ENCODE measurements at places on chromosomes 5 and 9.

DNA sequence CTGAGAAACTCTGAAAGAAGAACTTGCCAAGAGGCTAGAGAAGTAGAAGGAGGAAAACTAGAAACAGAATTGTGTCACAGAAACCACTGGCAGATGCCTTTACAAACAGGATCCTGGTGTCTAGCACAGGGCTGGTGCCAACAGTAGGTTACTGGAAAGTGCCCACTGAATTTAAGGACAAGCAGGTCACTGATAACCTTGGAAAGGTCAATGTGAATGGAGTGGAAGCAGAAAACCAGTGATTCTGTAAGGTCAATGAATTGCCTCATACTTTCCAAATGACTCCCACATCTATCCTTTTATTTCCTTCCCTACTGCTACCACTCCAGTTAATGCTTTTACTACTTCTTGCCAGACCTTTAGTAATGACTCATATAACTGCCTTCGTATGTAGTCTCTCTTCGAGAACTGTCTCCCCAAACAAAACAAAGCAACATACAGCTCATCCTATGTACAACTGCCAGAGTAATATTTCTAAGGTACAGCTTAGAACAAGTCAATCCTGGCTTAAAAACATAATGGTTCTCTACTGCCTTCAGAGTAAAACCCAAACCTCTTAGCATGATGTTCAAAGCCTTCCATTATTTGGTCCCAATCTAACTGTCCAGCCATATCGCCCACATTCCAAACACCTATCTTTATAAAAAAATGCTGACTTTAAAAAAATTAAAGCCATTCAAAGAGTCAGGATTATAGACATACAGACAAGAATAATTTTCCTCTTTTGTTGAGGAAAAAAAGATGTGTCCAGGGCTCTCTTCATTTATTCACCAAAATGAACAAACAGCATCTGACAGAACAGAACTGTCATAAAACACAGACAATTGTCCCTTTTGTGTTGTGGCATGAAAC is 52.5 kb downstream of the NR3C1 start:
- DNase-seq: no peak

- no peak for DNase-seq
These were observed 170.0 kb upstream of the DAPK1 start for GRCh38 chr9:87327575-87328125.

DNA sequence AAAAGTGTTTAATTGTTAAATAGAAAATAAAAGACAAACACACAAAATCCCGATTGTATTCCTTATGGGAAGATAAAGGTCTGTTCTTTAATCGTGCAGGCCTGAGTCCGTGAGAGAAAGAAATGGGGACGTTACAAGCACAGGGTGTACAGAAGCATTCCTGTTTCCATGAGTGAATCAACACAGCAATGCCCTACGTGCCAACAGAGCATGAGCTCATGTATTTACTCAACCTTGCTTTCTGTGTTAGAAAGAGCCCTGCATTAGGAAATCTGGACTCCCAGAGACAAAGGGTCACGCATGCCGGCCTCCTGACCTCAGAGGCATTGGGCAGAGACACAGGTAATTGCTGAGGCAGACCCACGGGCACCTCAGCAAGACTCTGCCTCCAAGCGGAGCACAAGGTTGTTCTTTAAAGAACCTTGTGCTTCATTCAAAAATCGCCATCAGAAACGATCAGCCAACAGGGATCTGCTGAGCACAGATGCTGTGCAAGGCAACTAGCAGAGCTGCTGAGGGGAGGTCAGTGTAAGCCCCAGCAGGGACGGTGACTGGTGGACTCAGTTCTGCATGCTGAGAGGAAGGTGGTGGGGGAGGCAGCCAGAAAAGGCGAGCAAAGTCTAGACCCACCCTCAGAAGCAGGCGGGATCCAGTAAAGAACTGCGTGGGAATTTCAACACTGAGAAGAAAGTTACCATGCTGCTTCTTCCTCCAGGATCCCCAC is 101.0 kb downstream of the TLE1 start:
- no peak for DNase-seq

DNA sequence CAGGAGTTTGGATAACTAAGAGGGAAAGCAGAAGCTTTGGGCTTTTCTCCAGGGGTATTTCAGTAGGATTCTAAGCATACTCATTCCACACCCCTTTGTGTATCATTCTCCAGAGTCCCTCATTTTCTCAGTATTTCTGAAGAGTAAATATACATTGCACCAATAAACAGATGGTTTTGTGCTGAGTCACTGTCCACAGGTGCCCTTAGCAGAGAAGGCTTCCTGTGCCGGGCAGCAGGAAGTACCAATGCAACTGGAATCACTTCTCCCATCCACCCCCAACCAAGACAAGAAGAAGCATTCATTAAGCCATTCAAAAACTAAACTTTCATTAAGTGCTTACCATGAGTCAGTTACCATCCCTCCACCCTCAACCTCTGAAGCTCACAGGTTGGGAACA is 3.6 kb upstream of the CCNJL start:
- DNase-seq: no peak

DNA sequence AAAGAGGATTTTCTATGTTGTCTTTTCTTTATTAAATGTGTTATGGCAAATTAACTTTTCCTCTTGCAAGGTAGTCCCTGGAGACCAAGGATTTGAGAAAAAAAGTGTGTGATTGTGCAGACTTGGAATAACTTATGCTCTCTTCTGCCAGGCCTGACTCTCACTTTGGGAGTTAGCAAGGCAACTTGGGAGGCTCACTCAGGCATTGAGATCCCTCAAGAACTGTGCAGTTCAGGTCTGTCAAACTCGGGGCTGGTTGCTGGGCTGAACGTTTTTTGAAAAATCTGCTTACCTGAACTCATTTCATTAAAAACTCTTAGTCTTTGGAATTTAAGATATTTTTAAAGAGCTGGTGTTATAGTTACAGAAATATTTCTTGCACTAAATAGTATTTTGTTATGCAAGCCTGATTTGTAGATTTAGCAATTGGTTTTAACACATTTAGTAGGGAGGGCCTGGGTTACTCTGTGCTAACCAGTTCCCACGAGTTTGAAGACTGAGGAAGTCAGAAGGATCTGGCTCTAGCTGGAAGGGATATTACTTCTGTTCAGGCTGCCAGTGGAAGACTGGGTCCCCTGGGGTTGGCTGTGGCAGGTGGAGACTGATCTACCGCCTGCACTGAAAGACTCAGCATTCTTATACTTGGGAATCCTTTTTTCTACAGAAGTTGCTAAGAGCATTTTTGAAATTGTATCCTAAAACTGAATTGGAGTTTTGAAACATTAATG is 150.4 kb upstream of the PCSK5 start:
- no peak for DNase-seq

DNA sequence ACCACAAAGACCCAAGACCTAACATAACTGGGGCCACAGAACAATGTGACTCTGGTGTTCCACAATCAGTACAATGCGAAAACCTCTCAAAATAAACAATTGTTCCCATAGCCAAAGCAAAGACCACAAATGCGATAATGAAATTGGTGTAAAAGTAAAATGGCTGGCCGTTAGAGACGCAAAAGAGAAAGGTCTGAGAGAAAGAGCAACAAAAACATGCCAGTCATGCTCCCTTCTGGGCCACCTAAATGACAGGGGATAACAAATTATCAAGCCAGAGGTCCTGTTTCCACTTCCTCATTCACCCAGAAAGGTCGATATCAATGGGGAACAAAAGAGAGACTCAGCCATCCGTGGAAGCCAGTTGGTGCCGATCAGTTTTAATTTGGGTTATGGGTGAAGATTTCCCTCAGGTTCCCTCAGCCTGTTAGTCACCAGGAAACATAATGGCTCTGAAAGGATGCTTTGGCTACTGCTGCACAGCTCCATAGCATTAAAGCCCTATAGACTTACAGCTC is 9.2 kb upstream of the CFAP95 start:
- DNase-seq: no peak

- DNase-seq: no peak
These were observed 19.5 kb downstream of the ERAP1 start for GRCh38 chr5:96788112-96788749.

GRCh38 chr5:95403996-95404395 is 12.8 kb downstream of the FAM81B start:
- DNase-seq: no peak

DNA sequence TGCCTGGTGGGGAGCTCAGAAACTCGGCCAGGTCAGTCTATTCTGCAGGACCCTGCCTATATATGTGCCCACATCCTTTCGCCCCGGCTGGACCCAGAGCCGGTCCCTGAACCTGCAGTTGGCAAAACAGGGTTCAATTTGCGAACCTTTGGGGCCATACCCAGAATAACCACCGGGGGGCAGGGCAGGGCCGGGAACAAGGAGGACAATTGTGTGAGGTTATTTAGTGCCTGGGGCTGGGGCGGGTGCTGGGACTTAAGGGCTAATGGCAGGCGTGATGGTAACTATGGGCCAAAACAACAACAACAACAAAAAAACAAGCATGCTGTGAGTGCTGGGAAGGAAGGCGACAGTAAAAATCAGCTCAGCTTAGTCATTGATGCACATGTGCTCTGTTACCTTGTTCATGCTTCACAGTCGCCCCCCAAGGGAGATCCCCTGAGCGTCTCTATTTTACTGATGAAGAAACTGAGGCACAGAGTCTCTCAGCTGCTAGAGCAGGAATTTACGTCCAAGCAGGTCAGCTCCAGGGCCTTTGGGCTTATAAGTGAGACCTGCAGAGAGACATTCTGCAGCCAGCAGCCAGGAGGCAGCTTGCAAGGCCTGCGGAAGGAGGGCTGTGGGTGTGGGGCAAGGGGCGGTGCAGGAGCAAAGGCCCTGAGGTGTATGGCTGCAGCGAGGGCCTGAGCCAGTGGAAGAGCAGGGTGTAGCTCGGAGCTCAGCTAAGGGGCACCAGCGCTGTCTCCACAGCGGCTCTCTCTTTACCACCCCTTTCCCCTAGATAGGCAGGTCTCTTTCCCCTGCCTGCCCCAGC is 106.0 kb downstream of the PHF2 start:
- DNase-seq: no peak

DNA sequence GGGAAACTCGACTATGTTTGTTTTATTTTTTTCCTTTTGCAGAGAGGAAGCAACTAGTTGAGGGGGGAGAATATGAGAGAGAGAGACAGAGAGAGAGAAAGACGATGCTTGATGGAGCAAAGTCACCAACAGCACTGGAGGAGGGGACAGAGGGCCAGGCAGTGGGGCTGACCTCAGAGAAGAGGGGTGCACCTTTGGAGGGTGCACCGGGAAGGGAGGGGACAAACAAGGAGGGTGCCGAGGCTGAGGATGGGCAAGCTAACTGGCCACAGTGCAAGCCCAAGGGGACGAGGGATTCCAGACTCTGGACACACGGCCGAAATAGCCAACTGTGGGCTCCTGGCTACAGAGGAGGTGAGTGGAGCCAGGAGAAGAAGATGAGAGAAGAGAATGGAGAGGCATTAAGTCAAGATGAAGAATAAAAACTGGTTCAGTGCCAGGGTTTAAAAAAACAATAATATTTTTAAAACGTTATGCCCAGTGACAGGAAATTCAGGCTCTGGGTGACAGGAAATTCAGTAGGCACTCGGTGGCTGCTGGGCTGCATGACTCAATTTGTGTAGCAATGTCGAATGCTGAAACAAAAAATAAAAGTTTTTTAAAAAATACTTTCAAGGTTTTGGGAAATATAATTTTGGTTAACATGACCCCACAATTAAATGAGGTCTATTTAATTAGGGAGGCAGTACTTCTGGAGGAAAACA is 13.3 kb upstream of the GLRX start:
- no peak for DNase-seq

DNA sequence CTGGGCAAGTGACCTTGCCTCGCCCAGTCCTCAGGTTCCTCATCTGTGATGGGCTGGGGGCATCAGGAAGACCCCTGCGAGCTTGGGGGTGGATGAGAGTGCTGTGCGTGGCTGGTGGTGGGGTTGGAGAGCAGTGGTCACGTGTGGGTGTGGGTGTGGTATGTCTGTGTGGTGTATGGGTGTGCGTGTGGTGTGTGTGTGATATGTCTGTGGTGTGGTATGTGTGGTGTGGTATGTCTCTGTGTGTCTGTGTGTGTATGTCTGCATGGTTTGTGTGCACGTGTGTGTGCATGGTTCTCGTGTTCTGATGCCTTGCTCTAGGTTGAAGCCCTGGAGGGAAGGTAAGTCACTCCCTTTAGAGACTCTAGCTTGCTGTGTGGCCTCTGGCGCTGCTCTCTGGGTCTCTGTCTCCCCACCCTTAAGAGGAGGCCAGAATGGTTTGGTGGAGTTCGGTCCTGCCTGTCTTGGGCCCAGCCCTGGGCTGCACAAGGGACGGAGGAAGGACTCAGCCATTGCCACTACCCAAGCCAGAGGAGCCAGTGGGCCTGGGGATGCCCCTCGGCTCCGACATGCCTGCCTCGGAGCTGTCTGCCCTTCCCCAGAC is 87.0 kb downstream of the RXRA start:
- DNase-seq: no peak

DNA sequence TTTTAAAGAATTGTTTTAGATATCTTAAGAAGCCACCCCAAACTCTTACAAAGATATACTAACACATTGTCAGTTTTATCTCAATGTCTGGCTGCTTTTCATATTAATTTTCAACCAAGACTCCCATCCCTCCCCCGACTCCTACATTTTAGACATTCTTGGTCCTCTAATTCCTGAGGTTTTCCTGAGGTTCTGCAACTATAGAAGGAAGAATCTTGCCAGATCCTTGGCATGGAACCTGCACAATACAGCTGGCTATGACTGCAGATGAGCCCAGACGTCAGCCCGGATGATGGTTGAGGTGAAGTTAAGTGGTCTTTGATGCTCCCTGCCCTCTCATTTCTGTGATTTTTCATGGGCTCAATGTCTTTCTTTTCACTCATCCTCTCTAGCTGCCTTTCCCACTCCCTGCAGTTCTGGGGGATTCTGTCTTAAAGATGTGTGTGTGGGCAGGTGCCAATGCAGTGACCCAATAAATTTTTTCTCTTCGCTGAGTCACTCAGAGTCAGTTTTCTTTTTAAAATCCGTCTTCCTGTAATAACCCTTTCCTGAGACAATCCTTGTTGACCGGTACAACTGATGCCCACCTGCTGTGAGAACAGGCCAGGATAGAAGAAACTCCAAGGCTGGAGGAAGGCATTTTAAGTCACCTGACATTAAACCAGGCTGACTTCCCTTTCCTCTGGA is 237.8 kb upstream of the GAS1 start:
- DNase-seq: no peak

DNA sequence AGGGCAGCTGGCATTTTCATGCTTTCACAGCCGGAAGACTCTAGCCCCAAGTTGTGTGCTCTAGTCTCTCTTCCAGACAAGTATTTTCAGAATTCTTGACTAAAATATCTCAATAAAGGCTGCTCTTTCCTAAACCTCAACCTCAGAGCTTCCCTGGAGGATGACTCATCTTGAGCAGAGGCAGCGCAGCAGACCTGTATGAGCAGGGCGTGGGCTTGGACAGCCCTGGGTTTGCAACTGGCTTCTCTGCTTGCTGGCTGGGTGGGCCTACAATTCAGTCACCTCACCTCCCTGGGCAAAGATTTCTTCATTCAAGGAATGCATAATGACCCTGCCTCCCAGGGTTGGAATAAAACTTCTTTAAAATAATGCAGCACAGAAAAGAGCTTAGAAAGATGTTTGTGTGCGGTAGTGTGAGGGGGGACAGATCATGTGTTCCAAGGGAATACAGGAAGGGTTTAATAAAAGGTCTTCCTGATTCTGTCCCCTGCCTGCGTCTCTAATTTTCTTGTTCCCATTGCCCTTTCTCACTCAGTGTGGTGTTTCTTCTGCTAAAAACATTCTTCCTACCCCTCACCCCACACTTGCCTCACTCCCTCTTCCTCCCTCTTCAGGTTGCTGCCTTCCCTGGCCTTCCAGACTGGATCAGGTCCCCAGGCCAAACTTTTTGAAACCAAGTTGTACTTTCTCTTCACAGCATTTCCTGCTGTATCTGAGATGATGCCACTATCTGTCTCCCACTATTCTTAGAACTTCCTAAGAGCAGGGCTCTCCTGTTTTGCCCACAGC is 39.4 kb upstream of the MAP1B start:
- DNase-seq: no peak

All from stimulated activated CD8-positive, alpha-beta memory T cell treated with anti-CD3 and anti-CD28 coated beads, Interleukin-4, amount 100 ng/mL, for 4 hours (primary cell).